ENCODE measurements at places on chromosomes 16 and 17.

- no peak for DNase-seq
These were observed 68.6 kb downstream of the SEC14L1 start for GRCh38 chr17:77209330-77209748.

DNA sequence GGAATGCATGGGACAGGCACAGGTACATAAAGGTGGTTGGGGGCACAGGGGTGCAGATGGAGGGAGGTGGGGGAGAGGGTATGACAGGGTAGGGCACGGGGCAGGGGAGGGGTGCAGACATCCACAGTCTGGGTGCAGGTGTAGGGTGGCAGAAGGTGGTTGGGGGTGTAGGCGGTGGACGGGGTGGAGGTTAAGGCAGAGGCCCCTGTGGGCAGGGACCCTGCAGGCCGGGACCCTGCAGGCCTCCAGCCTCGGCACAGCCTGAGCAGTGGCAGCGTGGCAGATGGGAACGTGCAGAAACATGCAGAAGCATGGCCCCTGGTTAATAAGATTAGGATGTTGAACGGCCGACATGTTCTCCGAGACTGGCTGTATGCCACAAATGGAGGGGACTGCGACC lies 115.2 kb downstream of the RBFOX3 start:
- DNase-seq = no peak

DNA sequence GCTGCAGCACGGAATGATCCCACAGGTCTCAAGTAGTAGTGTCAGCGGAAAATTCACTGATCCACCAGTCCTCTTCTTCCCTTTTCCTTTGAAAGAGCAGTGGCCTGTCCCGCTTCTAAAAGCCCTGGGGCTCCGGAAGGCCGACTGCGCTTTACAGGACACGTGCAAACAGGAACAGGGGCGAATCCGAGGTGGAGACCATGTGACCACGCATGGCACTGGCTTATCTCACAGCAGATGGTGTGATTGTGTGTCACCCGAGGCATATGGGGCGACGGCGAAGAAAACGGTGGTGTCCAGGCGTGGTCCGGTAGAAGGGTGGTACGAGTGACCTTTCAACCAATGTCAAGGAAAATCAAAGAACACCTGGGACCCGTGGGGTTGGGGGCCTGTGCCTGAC lies 12.0 kb upstream of the KCNJ18 start:
- DNase-seq = no peak

GRCh38 chr16:9864461-9864860 lies 317.8 kb downstream of the GRIN2A start:
- no peak for DNase-seq

DNA sequence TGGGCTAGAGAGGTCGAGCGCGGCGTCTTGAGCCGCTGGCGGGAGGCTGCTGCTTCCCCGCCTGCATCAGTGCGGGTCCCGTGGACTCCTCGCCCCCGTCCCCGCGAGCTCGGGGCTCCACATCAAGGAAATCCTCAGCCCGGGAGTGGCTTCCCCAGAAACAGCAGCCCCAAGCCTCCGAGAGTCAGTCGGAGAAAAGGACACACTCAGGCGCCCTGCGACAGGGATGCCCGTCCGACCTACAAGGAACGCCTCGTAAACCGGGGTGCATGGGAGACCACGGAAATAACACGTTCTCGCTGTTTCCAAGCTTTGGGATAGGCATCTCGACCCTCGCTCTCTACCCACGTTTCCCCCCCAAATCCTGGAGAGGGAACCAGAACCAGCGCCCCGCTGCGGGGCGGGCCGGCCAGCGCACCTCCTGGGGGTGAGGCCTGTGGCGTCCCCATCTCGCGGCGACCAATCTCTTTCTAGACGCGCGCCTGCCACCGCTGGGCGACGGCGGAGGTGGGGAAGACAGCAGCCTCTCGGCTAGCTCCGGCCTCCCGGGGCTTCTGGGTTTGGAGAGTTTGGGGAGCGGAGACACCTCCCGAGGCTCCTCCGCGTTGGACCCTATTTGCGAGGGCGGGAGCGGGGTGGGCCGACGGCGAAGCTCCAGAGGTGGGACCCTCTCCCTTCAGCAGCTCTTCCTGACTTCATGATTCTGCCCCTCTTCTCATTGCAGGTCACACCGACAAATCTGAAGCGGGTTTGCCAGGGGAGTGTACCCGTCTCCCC lies 759 bp upstream of the TP53I13 start:
- DNase-seq = peak; percentile 72

DNA sequence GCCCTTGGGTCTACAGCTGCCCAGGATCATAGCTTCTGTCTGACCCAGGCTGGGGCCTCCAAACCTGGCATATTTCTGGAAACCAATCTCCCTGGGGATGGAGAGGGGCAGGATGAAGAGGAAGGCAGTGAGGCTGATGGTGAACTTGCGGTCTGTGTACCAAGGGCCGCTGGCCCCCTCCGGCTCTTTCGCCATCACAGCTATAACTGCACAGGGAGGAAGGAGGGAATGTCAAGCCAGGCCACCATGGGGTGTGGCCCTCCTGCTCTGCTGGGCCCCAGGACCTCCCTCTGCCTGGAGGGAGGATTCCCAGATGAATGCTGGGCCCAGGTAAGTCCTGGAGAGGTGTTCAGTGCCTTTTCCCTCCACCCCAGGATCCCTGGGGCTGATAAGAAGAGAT lies 6.3 kb downstream of the SLC38A7 start:
- no peak for DNase-seq

DNA sequence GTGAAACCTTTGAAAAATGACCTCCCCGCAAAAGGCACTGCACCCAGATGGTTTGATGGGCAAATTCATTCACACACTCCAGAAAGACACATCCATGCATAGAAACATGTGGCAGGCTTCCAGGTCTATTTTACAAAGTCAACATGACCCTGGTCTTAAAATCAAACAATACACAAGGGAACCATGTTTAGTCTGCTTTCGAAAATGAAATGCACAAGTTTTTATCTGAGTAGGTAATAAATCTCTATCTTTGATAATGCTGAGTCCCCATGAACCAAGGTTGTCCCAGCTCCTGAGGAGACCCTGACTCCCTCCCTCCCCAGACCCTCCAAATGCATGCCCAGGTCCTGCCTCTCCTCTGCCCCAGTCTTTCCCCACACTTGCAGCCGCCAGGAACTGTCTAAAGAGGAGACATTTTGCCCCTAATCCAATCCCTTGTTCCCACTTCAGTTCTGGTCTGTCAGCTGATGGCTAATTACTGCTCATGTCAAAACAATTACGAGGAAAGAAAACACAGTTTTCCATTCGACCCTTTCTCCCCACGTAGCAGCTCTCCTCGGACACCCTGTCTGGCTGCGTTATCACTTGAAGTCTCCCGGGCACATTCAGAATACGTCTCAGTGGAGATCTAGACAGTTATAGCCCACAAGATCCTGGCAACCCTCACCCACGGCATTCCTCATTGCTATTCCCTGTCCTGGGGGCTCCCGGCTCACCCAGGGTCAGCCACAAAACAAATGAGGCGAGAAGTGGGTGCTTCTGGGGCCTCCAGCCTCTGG lies 68.8 kb upstream of the RCVRN start:
- peak; percentile 57 for DNase-seq

GRCh38 chr16:68732042-68732680 lies 4.9 kb upstream of the CDH1 start:
- DNase-seq = peak; percentile 24

GRCh38 chr17:61161615-61162134 lies 238.0 kb upstream of the TBX2 start:
- DNase-seq = no peak

DNA sequence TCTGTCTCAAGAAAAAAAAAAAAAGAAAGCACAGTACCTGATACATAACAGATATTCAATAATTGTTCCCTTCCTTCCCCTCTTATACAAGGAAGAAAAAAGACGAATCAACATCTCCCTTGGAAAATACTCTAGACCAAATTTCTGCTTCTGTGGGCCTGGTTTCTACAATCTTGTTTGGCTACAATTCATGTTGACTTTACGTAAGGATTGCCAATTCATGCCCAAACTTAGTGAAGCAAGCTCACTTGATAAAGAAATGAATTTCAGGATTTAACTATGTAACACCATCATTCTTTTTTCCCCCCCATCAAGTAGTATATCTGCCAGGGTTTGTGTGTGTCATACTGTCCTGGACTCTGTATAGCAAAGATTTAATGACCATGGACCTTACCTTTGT lies 134.2 kb upstream of the TBX2 start:
- no peak for DNase-seq

GRCh38 chr16:52193441-52193840 lies 353.5 kb downstream of the TOX3 start:
- no peak for DNase-seq

DNA sequence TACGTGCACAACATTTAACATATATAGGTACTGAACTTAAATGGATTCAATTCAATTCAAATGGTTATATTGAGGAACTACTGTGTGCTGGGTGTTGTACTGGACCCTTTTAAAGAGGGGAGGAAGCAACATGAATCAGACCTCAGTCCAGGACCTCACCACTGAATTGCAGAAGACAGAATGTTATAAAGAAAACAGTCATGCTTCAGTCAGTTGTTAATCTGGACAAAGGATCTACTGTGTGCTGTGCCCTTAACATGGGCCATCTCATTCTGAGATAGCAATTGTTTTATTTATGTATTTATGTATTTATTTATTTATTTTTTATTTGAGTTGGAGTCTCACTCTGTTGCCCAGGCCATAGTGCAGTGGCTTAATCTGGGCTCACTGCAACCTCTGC lies 240.1 kb downstream of the HAPSTR1 start:
- no peak for DNase-seq

DNA sequence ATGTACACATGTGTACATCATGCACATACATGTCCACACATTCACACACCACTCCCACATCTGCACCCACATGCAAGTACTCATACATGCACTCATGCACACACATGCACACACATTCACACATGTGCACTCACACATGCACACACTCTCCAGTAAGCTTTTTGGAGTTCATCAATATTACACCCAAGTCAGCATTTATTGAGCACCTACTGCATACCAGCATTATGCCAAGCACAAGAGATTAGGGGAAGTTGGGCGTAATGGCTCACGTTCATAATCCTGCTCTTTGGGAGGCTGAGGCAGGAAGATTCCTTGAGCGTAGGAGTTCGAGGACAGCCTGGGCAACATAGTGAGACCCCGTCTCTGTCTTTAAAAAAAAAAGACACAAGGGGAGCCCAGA lies 87.6 kb upstream of the HSBP1 start:
- no peak for DNase-seq

DNA sequence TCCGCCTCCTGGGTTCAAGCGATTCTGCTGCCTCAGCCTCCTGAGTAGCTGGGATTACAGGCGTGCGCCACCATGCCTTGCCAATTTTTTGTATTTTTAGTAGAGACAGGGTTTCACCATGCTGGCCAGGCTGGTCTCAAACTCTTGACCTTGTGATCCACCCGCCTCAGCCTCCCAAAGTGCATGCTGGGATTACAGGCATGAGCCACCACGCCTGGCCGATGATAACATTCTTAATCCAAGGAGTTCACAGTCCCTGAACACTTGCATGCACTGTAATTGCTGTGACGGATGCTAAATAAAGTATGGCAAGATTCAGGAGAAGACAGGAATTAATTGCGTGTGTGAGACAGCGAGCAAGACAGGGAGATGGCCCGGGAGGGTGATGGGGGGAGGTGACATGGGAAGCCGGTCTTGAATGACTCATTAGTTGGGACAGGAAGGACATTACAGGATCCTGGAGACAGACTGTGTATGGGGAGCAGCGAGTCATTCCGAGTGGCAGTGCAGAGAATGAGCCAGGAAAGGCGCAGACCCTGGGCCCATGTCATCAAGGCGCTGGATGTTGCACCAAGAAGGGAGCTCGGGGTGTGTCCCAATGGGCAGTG lies 6.7 kb downstream of the ABCA3 start:
- no peak for DNase-seq

- peak; percentile 91 for DNase-seq
These were observed 35.3 kb downstream of the NPLOC4 start for GRCh38 chr17:81601525-81602120.

DNA sequence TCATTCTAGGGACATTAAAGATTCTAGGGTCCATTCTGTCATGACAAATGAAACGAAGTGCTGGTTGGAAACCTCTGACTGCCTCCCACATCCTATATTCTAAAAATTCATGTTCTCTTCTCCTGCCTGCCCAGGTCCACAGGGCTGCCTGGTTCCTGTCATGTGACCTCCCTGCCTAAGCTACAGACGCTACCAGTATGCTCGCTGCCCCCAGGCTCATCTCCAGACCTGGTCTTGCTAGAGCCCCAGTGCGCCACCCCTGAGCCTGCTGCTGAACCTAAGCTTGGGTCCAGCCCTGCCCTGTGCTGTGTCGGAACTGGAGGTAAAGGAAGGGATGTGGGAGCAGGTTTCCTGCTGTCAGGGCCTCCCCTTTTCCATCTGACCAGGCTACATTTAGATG lies 231.6 kb upstream of the CDH5 start:
- DNase-seq = no peak

GRCh38 chr16:86018487-86018886 lies 119.5 kb downstream of the IRF8 start:
- peak; percentile 73 for DNase-seq

- DNase-seq = peak; percentile 76
These were observed 58.1 kb downstream of the CYB5B start for GRCh38 chr16:69482410-69482991.

DNA sequence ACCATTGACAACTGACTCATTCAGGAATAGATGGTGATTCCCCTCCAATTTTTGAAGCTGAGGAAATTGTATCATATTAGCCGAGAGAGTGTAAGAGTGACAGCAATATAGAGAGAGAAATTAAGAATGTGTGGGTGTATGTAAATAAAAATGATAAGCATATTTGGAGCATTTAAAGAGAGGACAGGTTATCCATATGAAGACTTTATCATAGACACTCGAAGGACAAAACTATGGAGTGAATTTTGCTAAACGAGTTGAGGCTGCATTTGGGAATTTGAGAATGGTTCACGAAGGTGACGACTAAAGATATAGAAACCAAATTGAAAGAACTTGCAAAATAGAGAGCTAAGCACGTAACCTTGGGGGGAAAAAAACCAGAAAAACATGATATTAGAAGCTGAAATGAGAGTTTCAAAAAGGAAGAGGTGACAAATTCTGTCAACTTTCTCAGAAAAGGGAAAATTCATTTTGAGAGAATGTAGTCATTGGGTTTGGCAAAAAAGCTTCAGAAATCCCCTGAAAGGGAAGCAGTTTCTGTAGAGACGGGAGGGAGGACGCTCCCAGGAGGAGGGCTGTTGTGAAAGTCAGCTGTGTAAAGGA lies 129.7 kb downstream of the KCNJ2 start:
- DNase-seq = no peak

GRCh38 chr16:9139965-9140364 lies 48.5 kb downstream of the HAPSTR1 start:
- peak; percentile 47 for DNase-seq

Measured in eye (tissue), 1 donor.